ENCODE measurements at places on chromosomes 7 and 10.

GRCh38 chr7:133065301-133065700 lies 16.6 kb downstream of the CHCHD3 start:
- DNase-seq: no peak

- no peak for DNase-seq
Measured at GRCh38 chr10:103282961-103283360, 6.0 kb downstream of the INA start.

DNA sequence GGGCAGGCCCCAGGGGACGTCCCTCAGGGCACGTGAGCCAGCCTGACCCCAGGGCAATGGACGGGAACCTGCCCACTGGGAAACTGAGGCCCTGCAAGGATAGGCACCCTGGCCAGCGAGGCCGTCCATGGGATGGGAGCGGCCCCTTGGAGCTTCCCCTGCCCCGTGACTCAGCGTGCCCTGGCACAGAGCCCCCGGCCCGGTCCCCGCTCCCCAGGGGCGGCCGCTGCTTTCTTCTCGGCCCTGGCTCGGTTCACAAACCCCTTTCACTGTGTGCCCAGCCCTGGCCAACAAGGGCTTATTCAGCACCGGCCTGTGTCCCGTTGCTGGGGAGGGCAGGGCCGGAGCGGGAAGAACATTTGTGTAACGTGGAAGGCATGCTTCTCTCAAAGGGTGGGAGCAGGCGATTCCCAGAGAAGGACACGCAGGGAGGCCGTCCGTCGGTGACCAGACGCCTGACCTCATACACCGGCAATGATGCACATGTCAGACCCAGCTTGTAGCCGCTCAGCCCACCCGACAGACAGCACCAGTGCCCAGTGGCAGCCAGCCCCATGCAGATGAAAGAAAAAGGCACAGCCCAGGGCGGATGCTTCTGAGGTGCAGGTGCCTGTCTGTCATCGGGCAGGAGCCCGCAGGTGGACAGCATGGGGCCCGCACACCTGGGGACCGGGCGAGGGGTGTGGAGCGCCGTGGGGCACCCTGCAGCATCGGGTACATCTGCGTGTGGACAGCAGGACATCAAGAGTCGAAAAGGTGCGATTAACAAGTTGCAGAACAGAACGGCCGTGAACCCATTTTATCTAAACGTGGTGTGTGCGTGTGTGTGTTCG lies 94.5 kb downstream of the PDGFA start:
- DNase-seq: no peak

DNA sequence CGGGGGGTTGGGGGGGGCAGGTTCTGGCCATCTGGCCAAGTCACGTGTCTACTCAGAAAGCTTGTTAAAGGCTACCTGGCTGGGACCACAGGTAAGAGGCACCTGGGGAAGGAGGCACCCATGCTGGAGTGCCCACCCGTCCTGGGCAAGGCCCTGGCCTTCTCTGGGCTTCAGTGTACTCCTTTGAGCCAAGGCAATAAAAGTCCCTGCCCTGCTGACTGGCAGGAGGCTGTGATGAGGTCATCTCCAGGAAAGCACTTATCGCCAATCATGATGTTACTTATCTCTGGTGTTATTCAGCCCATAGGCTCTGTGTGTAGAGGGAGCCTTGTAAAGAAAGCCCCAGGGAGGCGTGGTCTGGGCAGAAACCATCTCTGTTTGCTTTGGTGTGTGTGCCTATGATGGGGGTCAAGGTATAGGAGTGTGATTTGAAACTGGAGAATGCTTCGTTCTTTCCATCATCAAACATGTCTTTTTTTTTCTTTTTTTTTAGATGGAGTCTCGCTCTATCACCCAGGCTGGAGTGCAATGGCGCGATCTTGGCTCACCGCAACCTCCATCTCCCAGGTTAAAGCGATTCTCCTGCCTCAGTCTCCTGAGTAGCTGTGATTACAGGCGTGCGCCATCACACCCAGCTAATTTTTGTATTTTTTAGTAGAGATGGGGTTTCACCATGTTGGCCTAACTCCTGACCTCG lies 2.5 kb upstream of the CLDN4 start:
- peak; percentile 99 for DNase-seq

DNA sequence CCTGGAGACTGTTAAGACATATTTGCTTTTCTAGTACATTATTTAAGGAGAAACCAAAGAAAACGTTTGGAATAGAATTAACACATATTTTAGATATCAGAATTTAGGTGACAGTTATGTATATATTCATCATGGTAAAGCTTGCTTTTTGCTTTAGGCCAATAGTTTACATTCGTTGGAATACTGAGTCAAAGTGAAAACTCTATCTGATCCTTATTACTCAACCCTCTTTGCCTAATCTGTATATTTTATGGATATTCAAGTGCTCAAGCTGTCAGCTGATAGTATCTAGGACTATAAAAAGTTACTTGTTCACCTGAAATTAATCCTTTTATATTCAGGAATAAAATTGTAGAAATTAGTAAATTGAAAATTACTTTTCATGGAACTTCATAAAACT lies 61.1 kb downstream of the VPS50 start:
- no peak for DNase-seq

GRCh38 chr7:80533287-80533686 lies 21.4 kb upstream of the GNAT3 start:
- DNase-seq: no peak

- DNase-seq: no peak
Measured at GRCh38 chr7:116218747-116219146, 8.4 kb downstream of the TES start.

GRCh38 chr7:46133072-46133471 lies 212.0 kb upstream of the IGFBP3 start:
- no peak for DNase-seq

DNA sequence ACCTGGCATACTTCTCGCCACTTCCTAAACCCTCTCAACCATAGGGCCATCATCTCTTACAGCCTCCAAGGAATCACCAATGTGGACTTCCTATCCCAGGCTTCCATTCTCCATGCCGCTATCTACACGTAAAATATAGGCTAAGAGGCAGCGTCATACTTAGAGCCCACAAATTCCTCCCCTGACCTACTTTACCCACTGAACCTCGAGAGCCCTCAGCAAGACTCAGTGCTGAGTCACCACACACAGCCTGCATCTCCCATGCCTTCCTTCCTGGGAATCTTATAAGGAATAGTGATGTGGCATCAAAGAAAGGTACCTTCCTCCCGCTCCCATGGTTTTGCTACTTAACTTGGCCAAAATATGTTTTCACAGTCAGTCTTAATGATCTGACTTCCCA lies 435.6 kb upstream of the NFE2L3 start:
- no peak for DNase-seq

GRCh38 chr10:73601486-73601921 lies 10.4 kb upstream of the USP54 start:
- peak; percentile 63 for DNase-seq

DNA sequence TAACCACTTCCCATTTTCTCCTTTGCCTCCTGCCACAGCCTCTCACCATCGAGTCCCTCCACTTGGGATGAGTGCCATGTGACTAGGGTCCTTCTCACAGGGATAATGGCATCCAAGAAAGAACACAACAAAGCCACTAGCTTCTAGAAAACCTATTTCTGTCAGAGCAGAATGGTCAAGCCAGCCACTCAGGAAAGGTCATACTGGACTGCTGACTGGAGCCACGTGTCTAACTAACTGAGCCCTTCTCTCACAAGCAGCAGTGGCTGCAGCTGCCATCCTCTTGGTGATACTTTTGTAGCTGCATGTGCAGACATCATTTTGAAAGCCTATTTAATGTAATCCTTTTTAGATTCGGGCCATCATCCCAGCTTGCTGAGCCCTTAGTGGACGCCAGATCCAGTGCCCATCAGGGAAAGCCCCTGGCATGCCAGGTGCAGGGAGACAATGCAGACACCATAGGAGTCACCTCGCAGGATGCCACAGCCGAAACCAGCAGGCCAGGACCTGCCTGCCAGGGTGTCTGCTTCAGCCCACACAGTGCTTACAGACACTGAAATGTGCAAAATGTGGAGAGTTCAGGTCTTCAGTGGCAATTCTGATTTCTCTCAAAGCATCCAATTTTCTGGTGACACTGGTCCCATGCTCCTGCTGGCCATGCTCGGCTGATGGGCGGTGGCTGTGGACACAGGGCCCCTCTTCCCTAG lies 98.3 kb upstream of the DDC start:
- DNase-seq: no peak

GRCh38 chr7:46244757-46245156 lies 323.7 kb upstream of the IGFBP3 start:
- DNase-seq: no peak

DNA sequence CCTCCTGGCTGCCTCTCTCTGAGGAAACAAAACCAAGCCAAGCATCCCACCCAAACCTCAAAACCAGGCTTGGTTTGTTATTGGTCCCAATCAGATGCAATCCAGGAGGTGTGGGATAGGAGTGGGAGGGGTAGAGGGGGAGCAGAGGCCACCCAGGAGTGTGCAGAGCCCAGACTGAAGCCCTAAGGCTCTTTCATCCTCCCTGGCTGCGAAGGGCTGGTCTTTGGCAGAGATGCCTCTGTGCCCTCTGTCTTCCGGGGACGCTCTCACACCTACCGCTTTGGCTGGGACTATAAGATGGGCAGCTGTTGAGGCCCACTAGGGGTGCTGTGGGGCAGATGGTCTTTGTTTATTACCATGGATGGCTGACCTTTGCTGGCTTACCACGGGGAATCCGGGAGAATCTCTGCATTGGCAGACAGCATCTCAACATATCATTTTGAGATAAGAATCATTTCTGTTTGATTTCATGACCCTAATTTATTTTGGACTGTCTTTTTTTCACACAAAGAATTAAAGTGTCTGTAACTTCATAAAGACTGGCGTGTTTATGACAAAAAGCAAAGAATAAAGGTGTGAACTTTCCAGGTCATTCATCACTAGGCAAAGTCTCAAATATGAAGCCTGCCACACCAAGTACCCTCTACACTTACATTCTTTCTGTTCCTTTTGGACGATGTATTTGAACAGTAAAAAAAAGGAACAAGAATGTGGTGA lies 6.5 kb upstream of the DENND2A start:
- DNase-seq: no peak

DNA sequence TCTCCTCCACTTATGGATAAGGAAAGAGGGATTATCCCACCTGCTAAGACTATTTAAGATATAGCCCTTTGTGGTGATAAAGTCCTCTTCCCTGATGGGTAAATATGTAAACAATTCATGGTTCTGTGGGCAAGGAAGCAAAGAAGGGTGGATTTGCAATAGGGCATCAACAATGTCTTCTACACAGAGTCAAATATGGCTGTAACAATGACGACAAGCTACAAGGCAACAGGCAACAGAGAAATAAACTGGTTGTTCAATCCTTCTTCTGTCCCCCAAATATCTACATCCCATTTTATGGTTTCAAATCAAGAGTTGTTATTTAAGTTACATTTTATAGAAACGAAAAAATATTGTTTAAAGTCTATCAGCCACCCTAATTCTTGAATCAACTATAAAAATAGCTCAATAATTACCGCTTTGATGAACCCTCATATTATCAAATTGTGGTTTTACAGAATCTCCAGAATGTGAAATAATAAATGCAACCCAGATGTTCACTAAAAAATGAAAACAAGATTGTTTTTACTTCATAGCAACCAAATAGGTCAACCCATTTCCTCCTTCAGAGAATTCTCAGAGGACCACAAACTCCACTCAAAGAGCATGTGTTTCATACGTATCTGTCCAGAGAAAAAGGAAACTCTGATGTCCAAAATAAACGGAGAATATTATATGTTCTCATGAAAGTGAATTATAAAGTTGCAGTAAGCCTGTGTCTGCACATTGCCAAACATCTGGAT lies 13.8 kb downstream of the CYTH3 start:
- DNase-seq: no peak

- no peak for DNase-seq
Measured at GRCh38 chr10:116909307-116909706, 60.0 kb downstream of the ENO4 start.

DNA sequence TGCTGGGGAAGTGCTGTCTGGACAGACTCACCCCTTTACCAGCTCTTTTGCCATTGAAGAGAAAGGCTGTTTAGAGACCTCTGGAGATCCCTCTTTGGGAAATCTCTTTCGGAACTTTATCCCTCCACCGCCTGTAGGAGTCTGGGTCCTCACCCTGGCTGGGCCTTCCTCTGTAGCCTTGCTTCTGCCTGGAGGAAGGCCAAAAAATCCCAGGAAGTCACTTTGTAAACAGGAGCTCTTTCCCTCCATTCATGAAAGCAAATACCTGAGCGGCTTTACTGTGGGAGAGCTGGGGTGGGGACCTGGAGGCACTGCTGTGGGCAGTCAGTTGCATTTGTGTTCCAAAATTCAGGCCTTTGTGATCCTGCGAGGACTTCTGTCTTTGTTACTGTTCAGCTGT lies 126.2 kb downstream of the KLF6 start:
- peak; percentile 27 for DNase-seq

- no peak for DNase-seq
Measured at GRCh38 chr7:74093671-74094223, 10.1 kb downstream of the LIMK1 start.

DNA sequence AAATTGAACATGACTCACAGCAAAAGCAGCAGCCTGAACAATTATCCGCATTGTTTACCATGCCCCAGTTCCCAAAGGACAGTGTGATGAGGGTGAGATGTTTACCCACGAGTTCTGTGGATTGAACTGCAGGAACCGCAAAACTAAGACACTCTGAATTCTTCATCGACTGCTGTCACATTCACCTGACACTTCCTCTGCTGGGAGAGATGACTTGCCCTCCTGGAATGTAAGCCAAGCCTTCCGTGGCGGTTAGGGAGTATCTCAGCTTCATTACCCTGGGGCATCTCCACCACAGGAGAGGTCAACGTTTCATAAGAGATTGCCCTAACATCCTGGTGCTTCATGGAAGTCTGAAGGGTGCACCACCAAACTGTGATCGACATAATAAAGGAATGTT lies 374.6 kb upstream of the ADARB2 start:
- DNase-seq: no peak

- DNase-seq: no peak
Measured at GRCh38 chr10:89853781-89854191, 152.4 kb downstream of the KIF20B start.

Measured in NCI-H2029 (cell line).